ENCODE measurements at places on chromosomes 16 and 17.

DNA sequence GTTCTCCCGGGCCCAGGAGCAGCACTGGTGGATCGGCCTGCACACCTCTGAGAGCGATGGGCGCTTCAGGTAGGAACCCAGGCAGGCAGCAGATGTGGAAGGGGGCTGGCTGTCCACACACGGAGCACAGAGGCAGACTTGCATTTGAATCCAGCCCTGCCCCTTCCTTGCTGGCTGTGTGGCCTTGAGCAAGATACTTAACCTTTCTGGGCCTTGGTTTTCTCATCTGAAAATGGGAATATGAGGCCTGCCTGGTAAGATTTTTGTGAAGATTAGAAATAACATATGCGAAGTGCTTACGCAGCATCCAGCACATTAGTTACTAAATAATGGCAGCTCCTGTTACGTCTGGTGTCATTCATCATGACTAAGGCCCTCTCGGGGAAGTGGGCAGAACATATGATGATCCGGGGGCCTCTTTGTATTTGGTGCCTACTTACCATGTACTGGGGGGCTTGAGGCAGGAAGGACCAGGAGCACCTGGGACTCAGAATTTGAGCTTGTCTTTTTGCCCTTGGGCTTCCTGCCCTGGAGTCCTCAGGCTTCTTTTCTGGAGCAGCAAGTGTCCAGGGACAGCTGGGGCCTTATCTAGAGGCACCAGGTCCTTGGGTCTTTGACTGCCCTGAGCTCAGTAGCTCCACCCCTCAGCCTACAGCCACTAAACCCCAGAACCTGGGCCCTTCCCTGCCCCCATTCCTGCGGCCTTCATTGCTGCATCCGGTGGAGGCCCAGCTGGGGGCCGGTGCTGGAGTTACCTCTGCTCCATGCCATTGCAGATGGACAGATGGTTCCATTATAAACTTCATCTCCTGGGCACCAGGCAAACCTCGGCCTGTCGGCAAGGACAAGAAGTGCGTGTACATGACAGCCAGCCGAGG is 53.8 kb downstream of the MRC2 start:
- peaks cover 18% of the 10 kb centered on the region for H3K36me3 ChIP-seq
- peaks cover 16% of the 10 kb centered on the region for H3K4me1 ChIP-seq
- peak overlapping the region; percentile 53 for H3K27ac ChIP-seq
- H3K27me3 ChIP-seq, result no peaks in the 10 kb centered on the region
- no peak overlapping the region for H3K4me3 ChIP-seq
- no peak for DNase-seq

- no peaks in the 10 kb centered on the region for H3K27me3 ChIP-seq
- H3K27ac ChIP-seq, result no peak overlapping the region
- DNase-seq, result no peak
- H3K4me1 ChIP-seq, result peaks cover 16% of the 10 kb centered on the region
- H3K4me3 ChIP-seq, result no peak overlapping the region
These were observed 22.5 kb downstream of the AKAP10 start for GRCh38 chr17:19955099-19955498.

DNA sequence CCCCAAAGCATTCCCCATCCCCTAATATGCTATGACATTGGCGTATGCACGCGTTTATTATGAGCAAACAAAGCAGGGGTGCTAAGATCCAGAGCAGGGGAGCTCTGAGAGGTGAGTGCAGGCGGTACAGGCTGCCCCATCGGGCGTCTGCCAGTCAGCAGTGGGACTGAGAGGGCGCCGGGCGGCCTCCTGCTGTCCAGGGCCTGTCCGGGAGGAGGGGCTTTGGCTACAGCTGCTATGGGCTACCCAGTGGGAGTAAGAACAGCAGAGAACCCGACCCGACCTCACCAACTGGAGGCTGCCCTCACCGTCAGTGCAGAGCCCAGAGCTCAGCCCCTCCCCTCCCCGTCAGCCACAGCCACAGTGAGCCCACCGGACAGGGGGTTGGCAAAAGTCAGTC is 18.5 kb upstream of the AATK start:
- no peaks in the 10 kb centered on the region for H3K4me1 ChIP-seq
- no peaks in the 10 kb centered on the region for H3K27me3 ChIP-seq
- DNase-seq, result no peak

DNA sequence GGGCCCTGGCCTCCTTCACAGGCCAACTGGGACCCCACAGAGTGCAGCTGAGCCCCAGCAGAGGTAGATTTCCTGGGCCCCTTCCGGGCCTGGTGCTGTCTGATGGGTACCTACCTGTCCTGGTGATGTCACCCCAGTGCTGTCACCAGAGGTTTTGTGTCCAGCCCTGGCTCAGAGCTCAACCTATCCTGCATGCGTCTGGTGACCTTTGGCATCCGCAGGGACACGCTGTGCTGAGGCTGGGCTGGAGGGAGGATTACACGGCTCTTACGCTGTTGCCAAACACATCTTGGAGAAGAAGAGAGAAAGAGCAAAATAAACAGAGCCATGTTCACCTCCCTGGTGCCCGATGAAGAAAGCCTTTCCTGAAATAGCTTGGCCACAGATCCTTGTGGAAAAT is 70.6 kb upstream of the MED9 start:
- no peak overlapping the region for H3K27ac ChIP-seq
- no peak for DNase-seq
- no peak overlapping the region for H3K4me3 ChIP-seq
- H3K36me3 ChIP-seq, result no peaks in the 10 kb centered on the region
- H3K4me1 ChIP-seq, result no peaks in the 10 kb centered on the region

DNA sequence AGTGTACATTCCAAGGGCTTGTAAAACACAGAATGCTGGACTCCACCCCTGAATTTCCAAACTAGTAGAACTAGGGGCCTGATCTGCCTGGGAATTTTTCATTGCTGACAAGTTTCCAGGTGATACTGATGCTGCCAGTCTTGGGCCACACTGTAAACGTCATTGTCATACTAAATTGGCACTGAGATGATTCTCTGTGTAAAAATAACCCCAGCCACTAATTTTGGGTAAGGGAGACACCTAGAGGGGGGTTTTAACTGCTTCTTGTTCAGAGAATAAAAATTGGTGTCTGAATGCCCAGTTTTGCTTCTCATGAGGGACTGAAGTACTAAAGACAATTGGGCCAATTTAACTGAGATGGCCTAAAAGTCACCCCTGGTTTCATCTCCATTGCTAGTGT is 5.0 kb upstream of the CDH13 start:
- peaks cover 10% of the 10 kb centered on the region for H3K4me1 ChIP-seq
- no peaks in the 10 kb centered on the region for H3K36me3 ChIP-seq
- H3K4me3 ChIP-seq, result no peak overlapping the region

GRCh38 chr17:50763716-50764475 is 3.4 kb downstream of the ANKRD40CL start:
- peak overlapping the region; percentile 4 for H3K27ac ChIP-seq
- no peak for DNase-seq

GRCh38 chr16:85548375-85548774 is 64.7 kb upstream of the GSE1 start:
- H3K36me3 ChIP-seq, result no peaks in the 10 kb centered on the region
- DNase-seq, result no peak
- peaks cover 9% of the 10 kb centered on the region for H3K4me1 ChIP-seq
- no peak overlapping the region for H3K4me3 ChIP-seq
- no peaks in the 10 kb centered on the region for H3K27me3 ChIP-seq

GRCh38 chr17:59221159-59221847 is 992 bp downstream of the GDPD1 start:
- H3K27me3 ChIP-seq, result no peaks in the 10 kb centered on the region
- no peaks in the 10 kb centered on the region for H3K4me1 ChIP-seq
- peak overlapping the region; percentile 96 for H3K4me3 ChIP-seq
- no peak overlapping the region for H3K27ac ChIP-seq
- no peaks in the 10 kb centered on the region for H3K36me3 ChIP-seq

DNA sequence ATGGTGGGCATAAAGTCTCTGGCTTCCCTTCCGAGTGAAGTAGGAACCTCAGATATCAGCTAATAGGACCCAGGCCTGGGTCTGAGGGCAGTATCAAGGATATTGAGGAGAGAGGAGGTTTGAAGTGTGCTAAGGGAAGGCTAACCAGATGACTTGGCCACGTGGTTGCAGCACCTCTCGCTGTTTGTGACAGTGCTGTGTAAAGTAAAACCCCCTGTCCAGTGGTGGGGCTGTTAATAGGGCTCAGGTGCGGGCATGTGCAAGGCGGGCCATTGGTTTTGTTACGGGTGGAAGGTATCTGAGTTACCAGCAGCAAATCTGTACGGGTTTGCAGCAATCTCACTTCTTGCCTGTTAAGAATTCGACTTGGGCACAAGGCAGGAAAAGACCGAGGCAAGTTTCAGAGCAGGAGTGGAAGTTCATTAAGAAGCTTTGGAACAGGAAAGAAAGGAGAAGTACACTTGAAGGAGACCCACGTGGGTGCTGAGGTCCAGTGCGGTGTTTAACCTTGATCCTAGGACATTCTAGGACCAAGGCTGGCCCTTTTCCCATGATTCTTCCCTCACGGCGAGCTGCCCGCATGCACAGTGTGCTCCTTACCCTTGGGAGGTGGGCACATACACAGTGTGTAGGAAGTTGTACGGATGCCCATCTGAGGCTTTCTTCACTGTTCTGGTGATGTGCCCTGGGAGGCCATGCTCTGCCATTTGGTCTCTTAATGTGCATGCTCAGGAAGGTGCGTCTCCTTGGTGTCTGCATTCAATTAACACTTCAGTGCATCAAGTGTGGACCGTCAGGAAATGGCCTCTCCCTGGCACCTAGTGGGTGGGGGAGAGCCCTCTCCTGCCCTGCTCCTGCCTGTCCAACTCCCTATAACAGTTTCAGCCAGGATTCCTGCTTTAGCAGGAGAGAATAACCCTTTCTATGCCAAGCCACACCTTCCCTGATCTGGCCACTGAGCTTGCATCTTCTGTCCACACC is 20.3 kb downstream of the SGF29 start:
- no peak overlapping the region for H3K27ac ChIP-seq
- DNase-seq, result no peak
- H3K36me3 ChIP-seq, result no peaks in the 10 kb centered on the region

DNA sequence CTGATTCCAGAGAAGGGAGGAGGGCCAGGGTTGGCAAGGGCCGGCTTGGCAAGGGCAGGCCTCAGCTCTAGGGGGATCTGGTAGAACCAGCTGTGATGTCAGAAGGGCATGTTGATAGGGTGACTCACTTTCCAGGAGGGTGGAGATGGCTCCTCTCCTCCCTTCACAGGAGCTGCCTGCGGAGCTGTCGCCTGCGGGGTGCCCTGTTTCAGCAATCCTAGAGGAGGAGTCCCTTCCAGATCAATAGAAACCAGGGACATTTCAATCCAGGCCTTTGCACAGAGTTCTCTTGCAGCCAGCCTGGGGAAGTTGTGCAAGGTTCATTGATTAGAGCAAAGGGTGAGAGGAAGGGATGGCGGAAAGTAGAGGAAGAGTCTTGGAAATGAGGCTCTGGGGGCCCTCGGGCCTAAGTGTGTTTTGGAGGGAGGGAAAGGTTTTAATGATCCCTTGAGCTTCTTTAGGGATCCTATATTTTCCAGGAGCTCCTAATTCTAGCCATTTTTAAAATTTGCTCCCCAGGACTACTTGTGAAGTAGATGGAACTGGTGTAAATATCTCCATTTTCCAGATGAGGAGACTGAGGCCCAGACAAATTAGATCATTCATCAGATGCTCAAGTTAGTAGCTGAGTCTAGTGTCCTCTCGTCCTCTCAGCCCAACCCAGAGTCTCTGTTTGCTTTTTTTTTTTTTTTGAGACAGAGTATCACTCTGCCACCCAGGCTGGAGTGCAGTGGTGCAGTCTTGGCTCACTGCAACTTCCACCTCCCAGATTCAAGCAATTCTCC is 24.8 kb upstream of the CSNK2A2 start:
- DNase-seq, result no peak
- H3K27me3 ChIP-seq, result no peaks in the 10 kb centered on the region
- no peak overlapping the region for H3K4me3 ChIP-seq
- no peaks in the 10 kb centered on the region for H3K4me1 ChIP-seq

DNA sequence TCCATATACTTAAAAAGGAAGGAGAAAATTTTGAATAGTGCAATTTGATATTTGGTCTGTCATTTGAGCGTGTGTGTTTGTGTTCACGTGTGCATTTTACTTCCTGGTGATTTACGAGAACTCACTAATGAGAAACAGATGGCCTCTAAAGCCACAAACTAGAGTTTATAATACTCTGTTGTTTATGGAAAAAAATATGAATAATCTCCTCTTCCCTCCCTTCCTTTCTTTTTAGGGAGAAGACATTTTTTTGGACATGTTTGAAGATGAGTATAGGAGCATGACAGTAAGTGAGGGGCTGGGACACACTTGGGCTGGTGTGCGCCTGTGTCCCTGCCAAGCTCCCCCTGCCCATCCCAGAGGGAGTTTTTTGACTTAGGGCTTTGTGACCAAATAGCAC is 102.7 kb downstream of the CLEC16A start:
- no peak overlapping the region for H3K4me3 ChIP-seq
- H3K36me3 ChIP-seq, result peaks cover 33% of the 10 kb centered on the region
- no peaks in the 10 kb centered on the region for H3K4me1 ChIP-seq
- DNase-seq, result no peak
- H3K27ac ChIP-seq, result no peak overlapping the region
- no peaks in the 10 kb centered on the region for H3K27me3 ChIP-seq

DNA sequence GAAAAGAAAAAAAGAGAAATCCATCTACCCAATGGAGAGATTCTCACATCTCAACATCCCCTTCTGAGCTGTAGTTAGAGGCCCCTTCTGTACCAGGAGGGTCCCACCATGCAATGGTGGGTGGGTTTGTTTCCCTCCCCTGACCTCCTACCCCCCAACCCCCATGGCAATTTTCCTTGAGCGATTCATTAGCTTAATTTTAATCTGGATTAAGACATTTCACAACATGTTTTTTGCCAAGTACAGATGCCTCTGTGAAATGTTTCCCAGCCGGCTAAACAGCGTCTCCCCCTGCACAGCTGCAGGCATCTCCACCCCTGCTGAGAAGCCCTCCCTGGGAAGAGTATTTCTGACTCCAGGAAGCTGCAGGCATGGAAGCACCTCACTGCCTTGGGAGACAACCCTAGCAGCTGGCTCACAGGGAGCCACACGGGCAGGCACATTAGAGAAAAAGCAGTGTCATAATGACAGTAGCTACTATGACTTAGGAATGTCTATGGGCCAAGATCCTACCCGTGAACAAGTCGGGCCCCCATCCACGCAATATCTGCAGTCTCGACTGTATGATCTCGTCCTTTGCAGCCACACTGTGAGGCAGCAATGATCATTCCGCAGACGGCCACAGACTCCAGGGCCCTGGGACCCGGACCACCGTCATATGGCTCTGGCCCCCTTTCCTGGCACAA is 117.3 kb downstream of the ADCY9 start:
- H3K36me3 ChIP-seq, result no peaks in the 10 kb centered on the region
- DNase-seq, result no peak
- H3K4me1 ChIP-seq, result peaks cover 7% of the 10 kb centered on the region

DNA sequence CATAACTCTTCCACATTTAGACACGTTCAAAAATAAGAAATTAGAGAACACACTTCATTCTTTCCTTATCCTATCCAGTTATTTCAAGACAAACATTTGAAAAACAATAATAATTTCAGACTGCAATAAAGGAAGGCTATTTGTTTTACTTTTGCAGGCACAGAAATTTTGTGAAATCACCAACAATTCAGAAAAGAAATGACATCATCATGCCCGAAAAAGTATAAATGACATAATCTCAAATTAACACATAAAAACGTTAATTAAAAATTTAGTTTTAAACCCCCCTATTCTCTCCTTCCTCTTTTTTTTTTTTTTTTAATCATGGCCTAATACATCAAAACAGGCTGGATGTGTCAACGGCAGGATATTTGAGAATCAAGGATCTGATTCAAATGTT is 468.4 kb upstream of the RBFOX1 start:
- no peak for DNase-seq
- no peaks in the 10 kb centered on the region for H3K36me3 ChIP-seq
- H3K4me1 ChIP-seq, result no peaks in the 10 kb centered on the region
- no peaks in the 10 kb centered on the region for H3K27me3 ChIP-seq
- no peak overlapping the region for H3K27ac ChIP-seq

Data from thoracic aorta (tissue), 2 donors.